ENCODE measurements at places on chromosomes 7 and 10.

GRCh38 chr7:102455596-102455995 is 9.1 kb downstream of the ALKBH4 start:
- DNase-seq, result no peak

DNA sequence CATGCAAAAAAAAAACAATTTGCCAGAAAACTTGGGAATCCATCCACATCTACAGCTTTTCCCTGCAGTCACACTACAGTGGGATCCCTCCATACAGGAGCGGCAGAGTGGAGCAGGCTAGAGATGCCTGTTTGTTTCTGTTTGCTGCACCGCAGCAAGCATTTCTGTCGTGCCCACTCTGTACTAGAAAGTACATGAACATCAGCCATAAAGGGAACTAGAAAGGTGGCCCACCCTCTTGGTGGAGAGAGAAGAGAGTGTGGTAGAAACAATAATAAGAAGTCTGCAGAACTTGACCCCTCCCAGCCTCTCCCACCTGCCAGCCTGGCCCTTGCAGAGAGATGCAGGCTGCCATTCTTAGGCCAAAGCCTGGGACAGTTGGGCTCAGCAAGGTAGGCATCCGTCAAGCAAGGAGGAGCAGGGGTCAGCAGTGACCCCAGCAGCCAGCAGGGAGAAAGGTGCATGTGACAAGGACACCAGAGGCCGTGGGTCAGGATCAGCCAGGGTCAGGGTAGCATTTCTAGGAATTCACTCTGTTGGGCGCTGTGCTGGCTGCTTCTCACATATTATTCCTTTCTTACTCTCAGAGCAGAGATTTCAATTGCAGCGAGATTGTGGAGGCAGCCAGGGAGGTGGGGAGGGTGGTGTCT is 171.8 kb downstream of the EGFR start:
- DNase-seq, result no peak

DNA sequence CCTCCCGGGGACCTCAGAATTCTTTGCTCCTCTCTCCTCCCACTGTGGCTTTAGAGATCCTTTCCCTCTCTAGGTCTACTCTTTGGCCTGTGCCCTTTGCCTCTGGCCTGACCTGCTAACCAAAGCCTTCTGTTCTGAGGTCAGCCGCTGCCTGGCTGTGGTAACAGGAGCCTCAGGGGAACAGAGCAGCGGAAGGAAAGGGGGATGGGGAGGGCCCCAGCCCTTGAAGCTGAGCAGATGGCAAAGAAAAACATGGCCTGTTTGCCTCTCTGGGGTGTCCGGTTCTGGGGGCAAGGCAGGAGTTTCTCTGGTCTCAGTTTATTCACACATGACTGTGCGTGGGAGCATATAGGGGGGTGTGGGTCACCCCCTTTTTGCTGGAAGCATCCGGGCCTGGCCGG is 28.2 kb downstream of the COL26A1 start:
- DNase-seq, result peak; percentile 65

- DNase-seq, result no peak
These were observed 59.2 kb upstream of the ADCY1 start for GRCh38 chr7:45514944-45515343.

DNA sequence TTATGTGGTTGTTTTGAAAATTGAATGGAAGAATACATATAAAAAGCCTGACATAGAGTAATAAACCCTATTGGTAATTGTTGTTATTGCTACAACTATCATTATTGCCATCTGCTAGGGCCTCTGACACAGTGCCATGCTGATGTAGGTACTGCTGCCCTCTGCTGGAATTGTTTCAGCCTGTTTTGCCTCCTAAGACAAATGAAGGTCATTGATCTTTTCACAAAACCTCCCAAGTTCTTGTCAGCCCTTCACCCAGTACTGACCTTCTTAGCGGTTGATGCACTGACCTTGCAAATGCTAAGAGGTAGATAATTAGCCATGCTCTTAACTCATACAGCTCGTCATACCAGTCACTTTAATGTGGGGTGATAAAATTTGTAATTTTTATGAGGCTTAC is 975.2 kb downstream of the SORCS1 start:
- DNase-seq, result peak; percentile 69

Data from Karpas-422 (cell line).